ENCODE measurements at places on chromosomes 4 and X.

DNA sequence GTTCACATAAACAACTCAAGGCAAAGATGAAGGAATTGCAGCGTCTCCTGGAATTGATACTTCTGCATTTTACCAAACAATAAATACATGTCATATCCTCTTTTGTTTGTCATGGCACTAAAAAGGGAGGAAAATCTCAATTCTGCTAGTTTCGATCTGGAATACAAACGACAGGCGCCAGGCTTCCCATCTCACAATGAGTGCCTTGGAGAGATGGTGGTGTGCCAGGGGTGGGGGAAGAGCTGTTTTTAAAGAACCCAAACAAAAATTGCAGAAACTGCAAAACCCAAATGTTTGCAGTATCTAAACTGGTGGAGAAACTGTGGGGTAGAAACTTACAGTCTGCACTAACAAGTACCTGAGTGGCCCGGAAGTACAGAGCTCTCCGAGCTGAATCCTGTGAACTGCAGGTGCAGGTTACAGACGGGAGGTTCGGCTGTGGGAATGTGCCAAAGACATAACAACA lies 53.0 kb upstream of the KLF3 start:
- DNase-seq, result no peak

- DNase-seq, result no peak
These were observed 16.2 kb downstream of the MAEA start for GRCh38 chr4:1305781-1306455.

DNA sequence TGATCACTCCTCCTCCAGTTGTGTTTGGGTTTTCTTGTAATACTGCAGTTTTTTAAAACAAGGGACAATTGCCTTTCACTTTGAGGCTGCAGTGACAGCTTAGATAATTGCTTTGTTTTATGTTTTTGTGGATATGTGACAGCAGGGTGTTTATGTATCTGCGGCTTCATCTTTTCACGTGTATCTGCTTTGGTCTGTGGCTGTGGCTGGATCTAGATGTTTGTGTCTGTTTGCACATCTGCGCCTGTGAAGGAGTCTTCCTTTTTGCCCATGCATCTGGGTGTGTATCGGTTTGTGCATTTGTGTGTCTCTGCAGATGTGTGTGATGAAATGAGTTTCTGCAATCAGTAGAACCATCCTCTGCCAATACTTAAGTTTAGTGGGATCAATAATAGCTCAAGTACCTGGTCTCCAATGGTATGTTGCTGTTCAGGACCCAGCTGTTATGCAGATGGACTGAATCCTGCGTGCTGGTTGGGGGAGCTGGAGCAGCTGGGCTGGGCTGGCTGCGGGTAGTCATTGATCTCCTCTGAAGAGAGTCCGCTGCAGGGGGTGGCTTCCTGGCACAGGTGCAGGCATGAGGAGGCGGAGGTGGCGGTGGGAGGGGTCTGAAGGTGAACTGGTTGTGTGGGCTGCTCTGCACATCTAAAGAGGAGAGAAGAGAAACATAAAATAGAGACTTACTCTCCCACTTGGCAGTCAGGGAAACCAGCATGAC lies 390.3 kb downstream of the SH2D1A start:
- no peak for DNase-seq

GRCh38 chr4:87122252-87122651 lies 98.2 kb downstream of the KLHL8 start:
- DNase-seq, result no peak

- no peak for DNase-seq
These were observed 150.0 kb downstream of the SPRY1 start for GRCh38 chr4:123546573-123547060.

GRCh38 chr4:18394656-18395055 lies 373.1 kb upstream of the LCORL start:
- DNase-seq, result no peak

GRCh38 chr4:31045724-31046318 lies 325.7 kb downstream of the PCDH7 start:
- no peak for DNase-seq

- DNase-seq, result no peak
These were observed 243.9 kb upstream of the VCX3A start for GRCh38 chrX:6778544-6779503.

- DNase-seq, result no peak
These were observed 23.6 kb downstream of the SH3BP2 start for GRCh38 chr4:2816401-2816954.

DNA sequence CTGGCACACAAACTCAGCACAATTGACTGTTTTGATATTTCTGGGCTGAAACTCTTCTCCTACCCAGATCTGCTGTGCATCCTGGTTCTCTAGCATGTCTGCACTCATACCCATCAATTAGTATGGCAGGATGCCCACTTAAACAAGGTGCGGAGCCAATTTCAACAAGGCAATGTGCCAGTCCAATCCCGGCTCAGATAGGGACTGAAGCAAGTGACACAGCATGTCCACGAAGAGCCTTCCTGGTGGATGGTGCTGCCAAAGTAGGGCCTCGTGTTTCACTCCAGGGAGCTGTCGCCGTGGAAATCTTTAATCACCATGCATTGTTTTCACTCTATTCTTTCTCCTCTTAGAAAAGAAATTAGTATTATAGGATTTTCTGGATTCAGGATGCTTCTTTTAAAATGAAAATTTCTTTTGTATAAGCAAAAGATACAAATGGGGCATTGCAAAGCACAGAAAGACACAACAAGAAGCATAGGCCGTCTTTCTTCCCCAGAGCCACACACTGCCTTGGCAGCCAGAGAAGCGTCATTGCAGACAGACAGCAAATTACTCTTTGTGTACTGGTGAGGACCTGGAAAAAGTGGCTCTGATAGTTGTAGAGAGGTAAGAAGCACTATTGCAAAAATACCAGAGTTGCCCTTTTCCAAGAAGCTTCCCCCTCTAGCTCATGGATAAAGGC lies 40.6 kb upstream of the LSM6 start:
- DNase-seq, result no peak

GRCh38 chr4:41696131-41696530 lies 52.4 kb downstream of the PHOX2B start:
- DNase-seq, result no peak

GRCh38 chr4:168759321-168759720 lies 250.7 kb downstream of the CBR4 start:
- DNase-seq, result no peak

- no peak for DNase-seq
These were observed 43.6 kb downstream of the RAPGEF2 start for GRCh38 chr4:159146488-159146887.

- no peak for DNase-seq
These were observed 270.4 kb downstream of the LDB2 start for GRCh38 chr4:16627999-16628398.

GRCh38 chr4:9931146-9931545 lies 90.2 kb downstream of the SLC2A9 start:
- no peak for DNase-seq

DNA sequence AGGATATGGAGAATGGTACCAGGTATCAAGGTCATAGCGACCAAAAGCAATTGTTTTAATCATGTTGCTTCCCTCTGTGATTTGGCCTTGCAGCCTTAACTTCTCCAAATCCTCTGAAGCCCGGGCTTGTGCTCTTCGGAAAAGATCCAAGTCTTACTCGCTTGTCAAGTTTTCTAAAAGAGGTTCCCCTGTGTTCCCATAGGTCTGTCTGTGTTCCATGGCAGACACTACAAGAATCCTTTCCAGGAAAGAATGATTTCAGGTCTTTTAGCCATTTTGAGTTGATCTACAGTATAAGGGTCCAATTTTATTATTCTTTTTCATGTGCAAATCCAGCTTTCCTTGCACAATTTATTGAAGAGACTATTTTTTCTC lies 710.6 kb upstream of the DIAPH2 start:
- no peak for DNase-seq

GRCh38 chr4:24816797-24817196 lies 21.4 kb downstream of the SOD3 start:
- DNase-seq, result no peak

DNA sequence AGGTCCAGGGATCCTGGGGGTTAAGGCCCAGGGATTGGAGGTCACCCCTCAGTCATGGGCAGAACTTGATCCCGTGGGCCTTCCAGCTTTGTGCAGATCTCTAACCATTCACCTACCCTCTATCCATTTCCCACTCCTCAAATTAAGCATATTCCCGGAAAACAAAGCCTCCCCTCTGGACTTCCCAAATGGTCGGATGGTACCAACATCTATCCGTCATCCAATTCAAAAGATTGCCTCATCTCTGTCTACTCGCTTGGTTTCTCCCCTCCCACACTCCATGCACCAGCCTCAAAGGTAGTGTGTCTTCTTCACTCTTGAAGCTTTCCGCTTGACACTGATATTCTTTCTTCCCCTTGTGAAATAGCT lies 473 bp upstream of the BCLAF3 start:
- DNase-seq, result no peak

- DNase-seq, result no peak
These were observed 31.1 kb upstream of the WDR17 start for GRCh38 chr4:176034499-176034898.

- DNase-seq, result no peak
These were observed 41.4 kb upstream of the CXCL13 start for GRCh38 chr4:77564231-77564630.

DNA sequence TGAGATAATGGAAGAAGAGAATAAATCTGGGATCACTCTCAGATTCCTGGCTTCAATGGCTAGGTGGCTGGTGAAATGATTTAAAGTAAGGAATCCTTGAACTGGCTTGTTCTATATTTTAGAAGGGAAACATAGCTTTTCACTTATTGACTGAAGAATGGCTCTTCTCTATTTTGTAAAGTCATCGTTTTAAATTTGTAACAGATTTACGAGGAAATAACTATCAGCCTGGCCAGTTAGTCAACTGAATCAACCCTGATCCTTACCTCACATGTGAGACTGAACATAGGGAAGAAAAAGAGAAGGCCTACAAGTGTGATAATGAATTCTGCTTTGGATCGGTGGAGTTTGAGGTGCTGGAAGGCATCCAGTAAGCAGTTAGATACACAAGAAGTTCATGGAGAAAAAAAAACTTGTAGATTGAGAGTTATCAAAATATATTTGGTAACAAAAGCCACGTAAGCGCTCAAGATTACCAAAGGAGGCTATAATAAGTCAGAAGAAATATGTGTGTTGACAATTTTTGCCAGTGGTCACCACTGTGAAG lies 12.0 kb downstream of the AREG start:
- no peak for DNase-seq

- peak; percentile 38 for DNase-seq
These were observed 152.0 kb upstream of the SLC4A4 start for GRCh38 chr4:71186566-71187403.

DNA sequence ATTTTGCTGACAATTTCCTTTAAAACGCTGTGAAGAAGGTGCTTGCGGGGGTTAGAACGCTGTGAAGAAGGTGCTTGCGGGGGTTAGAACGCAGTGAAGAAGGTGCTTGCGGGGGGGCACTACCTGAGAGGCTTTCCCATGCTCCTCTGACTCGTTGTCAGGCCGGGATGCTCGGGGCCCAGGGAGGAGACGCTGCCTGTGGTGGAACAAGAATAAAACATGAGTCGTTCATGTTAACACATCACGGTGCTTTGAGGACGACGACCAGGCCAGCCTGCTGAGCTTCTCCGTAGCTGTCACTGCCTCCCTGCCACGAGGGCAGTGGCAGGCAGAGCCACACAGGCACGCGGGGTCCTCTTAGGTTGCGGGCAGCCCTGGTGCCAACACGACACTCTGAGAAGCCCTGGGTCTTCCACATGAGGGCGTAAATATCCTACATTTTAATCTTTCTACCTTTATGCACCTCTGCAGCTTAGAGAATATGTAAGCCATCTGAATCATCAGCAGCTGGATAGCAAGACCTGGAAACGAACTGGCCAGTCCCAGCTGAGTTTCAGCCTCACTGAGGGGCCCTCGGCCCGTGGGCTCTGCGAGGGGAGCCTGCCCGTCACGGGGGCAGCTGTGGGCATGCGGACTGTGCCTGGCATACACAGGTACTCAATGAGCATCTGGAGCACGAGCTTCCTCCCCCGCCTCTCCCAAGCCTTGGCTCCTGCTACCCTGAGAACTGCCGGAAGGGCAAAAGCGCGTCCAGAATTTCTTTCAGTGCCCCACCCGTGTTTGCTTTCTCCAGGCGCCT lies 47.0 kb downstream of the FGFRL1 start:
- no peak for DNase-seq

DNA sequence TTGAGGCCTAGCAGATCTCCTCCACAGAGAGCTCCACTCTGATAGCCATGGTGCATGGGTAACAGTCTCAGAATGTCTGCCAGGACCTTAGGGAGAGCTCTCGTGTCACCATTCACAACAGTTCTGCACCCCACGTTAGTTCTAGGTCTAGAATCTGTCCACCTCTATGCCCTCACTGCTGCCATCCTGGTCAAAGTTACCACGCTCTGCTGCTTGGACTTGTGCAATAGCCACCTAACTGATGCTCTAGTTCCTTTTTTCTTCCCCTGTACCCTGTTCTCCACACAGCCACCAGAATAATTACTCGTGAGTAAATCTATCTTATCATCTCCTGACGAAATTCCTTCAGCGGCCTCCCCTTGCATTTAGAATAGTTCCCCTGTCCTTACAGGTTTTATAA lies 268.8 kb upstream of the GATB start:
- no peak for DNase-seq

- no peak for DNase-seq
These were observed 4.2 kb downstream of the UFSP2 start for GRCh38 chr4:185421366-185422124.

- DNase-seq, result no peak
These were observed 43.3 kb downstream of the HOPX start for GRCh38 chr4:56637791-56638190.

- no peak for DNase-seq
These were observed 8.8 kb upstream of the FAM9C start for GRCh38 chrX:13053171-13053570.

GRCh38 chr4:37101182-37101581 lies 143.4 kb upstream of the NWD2 start:
- DNase-seq, result no peak

DNA sequence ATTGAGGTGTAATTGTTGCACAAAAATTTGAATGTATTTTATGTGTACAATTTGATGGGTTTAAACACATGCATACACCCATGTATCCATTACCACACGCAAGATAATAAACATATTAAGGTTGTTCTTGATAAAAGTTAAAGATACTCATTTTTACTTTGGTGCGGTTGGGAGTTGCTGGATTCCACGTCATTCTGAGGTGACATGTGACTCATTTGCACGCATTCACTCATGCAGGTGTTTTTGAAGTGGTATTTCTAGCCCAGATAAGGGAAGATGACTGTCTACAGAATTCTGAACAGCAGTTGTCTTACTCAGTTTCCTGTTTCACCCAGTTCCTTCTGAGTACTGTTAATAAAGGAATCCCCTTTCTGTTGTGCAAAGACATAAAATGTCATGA lies 142.0 kb downstream of the RTL3 start:
- no peak for DNase-seq
